LNCaP clone FGC (cell line): ENCODE measurements at places on chromosomes 7 and 10.

- DNase-seq = no peak
These were observed 6.3 kb downstream of the TMEM176A start for GRCh38 chr7:150806863-150807262.

DNA sequence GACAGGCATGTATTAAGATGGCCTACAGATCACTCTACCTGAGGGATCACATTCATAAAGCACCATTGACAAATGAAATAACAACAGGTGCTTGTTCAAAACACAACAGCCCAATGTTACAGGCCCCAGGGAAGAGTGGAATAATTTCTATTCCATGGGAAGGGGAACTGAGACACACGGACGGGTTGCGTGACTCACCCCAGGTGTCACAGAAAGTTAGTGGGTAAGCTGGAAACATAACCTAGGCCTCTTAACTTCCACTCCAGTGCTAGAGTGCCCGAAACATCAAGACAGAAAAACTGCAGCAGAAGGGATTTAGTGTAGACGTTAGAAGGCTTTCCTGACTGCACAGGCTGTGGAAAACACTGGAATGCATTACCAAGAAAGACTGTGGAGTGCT lies 48.3 kb downstream of the SLC37A3 start:
- no peak for DNase-seq

DNA sequence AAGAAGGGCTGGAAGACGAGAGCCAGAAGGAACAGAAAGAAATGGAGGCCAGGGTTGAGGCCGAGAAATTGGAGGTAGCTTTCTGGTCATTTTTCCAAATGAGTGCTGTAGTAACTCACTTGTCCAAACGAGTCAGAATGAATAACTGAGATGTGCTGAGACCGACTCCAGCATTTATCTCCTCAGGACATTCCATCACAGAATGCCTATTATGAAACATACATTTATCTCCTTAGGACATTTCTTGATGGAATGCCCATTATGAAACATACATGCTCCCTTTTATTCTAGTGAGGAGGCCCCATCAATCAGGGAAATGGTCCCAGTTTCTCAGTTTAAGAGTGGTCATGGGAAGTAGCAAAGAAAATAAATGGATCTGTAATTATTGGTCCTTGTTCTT lies 16.5 kb downstream of the AVL9 start:
- DNase-seq = no peak

- DNase-seq = no peak
These were observed 119.4 kb upstream of the NPS start for GRCh38 chr10:127429601-127430312.

- DNase-seq = no peak
These were observed 159.9 kb downstream of the CAMK1D start for GRCh38 chr10:12509016-12509793.
